ENCODE measurements at places on chromosomes 1 and 21.

GRCh38 chr1:244353551-244354091, 98.1 kb downstream of the ADSS2 start:
- no peak for DNase-seq

GRCh38 chr1:81377406-81377805, 423.3 kb upstream of the ADGRL2 start:
- DNase-seq, result no peak

GRCh38 chr1:178725466-178726086, 532 bp downstream of the RALGPS2 start:
- peak; percentile 24 for DNase-seq

DNA sequence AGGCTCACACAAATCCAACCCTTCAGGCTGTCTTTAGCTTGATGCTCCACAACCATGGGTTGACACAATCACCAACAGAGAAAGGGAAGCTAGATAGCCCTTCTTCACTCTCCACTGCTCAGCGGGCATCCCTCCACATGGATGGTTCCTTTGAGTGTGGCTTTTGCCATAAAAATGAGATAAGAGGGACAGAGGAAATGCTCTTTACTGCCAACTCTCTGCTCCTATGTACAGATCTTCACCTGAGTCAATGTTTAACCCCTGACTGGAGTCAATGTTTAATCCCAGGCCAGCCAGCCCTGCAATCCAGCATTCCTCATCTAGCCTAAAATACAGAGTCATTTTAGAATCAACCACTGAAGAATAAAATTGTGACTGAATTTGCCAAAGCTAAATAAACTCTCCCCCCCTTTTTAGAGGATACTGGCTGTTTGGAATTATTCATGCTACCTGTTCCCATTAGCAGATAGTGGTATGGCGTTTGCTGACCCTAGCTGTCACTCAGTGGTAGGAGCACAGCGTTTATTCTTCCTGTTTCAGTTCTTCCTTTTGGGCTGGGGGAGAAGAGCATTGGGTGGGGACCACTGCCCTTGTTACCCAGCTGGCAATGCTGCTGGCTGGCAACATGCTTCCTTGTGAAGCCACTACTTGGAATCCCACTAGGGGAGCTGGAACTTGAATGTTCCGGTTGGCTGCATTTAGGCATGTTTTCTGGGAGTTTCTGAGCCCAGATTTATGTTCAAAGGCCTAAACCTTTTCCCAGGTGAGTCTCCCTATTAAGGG, 5.2 kb upstream of the PIGR start:
- DNase-seq, result no peak

- no peak for DNase-seq
Measured at GRCh38 chr1:56380531-56380930, 198.8 kb downstream of the PLPP3 start.

- no peak for DNase-seq
Measured at GRCh38 chr1:213852107-213852506, 135.7 kb upstream of the PROX1 start.

GRCh38 chr1:7827126-7827955, 25.5 kb downstream of the UTS2 start:
- peak; percentile 45 for DNase-seq

- DNase-seq, result no peak
Measured at GRCh38 chr1:39635205-39635870, 4.1 kb downstream of the HEYL start.

GRCh38 chr1:8422510-8423268, 104.8 kb downstream of the SLC45A1 start:
- peak; percentile 30 for DNase-seq

- no peak for DNase-seq
Measured at GRCh38 chr1:228156941-228157728, 7.4 kb downstream of the GJC2 start.

GRCh38 chr1:208108646-208109330, 135.4 kb downstream of the PLXNA2 start:
- DNase-seq, result no peak

- peak; percentile 70 for DNase-seq
Measured at GRCh38 chr1:19704247-19705113, 39.8 kb downstream of the HTR6 start.

All from stimulated activated CD4-positive, alpha-beta T cell treated with anti-CD3 and anti-CD28 coated beads, Interleukin-2, amount 100 ng/mL, for 24 hours (primary cell).